ENCODE measurements at places on chromosomes 7 and 10. TPM values are rescaled to one million over a fixed set of nuclear protein-coding genes. Genes with fewer than 3 reads are reported as not detected.

DNA sequence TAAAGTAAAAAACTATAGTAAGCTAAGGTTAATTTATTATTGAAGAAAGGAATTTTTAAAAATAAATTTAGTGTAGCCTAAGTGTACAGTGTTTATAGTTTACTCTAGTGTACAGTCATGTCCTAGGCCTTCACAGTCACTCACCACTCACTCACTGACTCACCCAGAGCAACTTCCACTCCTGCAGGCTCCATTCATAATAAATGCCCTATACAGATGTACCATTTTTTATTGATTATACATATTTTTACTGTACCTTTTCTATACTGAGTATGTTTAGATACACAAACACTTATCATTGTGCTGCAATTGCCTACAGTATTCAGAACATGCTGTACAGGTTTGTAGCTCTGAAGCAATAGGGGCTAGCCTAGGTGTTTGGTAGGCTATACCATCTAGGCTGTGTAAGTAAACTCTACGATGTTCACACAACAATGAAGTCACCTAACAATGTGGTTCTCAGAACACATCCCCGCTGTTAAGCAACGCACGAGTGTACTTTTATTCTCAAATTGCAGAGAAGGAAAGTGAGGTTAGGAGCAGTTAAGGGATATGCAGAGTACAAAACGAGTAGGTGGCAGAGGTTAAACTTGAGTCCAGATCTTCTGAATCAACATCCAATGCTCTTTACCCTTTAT is 38.9 kb upstream of the PLCE1 start:
- H3K36me3 ChIP-seq = no peaks in the 10 kb centered on the region
- H3K4me1 ChIP-seq = peaks cover 5% of the 10 kb centered on the region
- no peak overlapping the region for H3K4me3 ChIP-seq
- H3K27me3 ChIP-seq = no peaks in the 10 kb centered on the region

GRCh38 chr10:111656066-111656465 is 527.5 kb downstream of the GPAM start:
- no peaks in the 10 kb centered on the region for H3K27me3 ChIP-seq
- H3K4me3 ChIP-seq = no peak overlapping the region
- DNase-seq = no peak
- no peak overlapping the region for H3K27ac ChIP-seq
- H3K36me3 ChIP-seq = no peaks in the 10 kb centered on the region
- H3K4me1 ChIP-seq = no peaks in the 10 kb centered on the region

DNA sequence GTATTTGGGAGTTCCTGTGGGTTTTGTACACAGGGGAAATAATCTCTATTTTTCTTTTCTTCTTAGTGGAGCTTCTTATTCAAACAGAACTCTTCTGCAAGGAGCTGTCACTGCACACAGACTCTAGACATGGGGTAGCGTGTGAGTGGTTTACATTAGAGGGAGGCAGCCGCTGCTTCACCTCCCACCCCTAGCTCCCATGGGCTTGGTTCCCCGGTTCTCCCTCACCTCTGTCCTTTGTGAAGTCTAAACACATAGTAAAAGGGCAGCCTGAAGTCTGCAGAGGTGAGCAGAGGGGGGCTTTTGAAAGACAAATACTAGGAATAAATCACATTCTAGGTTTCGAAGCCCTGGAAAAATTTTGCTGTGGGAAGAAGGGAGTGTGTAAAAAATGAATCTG is 5.5 kb downstream of the ASB4 start:
- DNase-seq = no peak
- peaks cover 4% of the 10 kb centered on the region for H3K27me3 ChIP-seq
- H3K36me3 ChIP-seq = no peaks in the 10 kb centered on the region
- no peak overlapping the region for H3K27ac ChIP-seq
- H3K4me3 ChIP-seq = no peak overlapping the region

GRCh38 chr7:92421676-92422435 is 25.4 kb upstream of the GATAD1 start:
- H3K36me3 ChIP-seq = no peaks in the 10 kb centered on the region
- no peaks in the 10 kb centered on the region for H3K27me3 ChIP-seq
- no peak overlapping the region for H3K4me3 ChIP-seq

DNA sequence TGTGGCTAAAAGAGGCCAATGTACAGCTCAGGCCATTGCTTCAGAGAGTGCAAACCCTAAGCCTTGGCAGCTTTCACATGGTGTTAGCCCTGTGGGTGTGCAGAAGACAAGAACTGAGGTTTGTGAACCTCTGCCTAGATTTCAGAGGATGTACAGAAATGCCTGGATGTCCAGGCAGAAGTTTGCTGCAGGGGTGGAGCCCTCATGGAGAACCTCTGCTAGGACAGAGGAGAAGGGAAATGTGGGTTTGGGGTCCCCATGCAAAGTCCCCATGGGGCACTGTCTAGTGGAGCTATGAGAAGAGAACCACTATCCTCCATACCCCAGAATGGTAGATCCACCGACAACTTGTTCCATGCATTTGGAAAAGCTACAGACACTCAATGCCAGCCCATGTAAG is 12.4 kb downstream of the SORCS1 start:
- H3K27ac ChIP-seq = no peak overlapping the region
- no peak overlapping the region for H3K4me3 ChIP-seq
- H3K36me3 ChIP-seq = no peaks in the 10 kb centered on the region
- no peaks in the 10 kb centered on the region for H3K4me1 ChIP-seq

TMEM213 gene
- not detected for total RNA-seq

GRCh38 chr10:29028486-29028885 is 260.4 kb upstream of the LYZL1 start:
- DNase-seq = no peak
- H3K36me3 ChIP-seq = no peaks in the 10 kb centered on the region
- H3K27me3 ChIP-seq = peaks cover 35% of the 10 kb centered on the region
- peaks cover 3% of the 10 kb centered on the region for H3K4me1 ChIP-seq
- no peak overlapping the region for H3K27ac ChIP-seq
- H3K4me3 ChIP-seq = no peak overlapping the region

GRCh38 chr7:34220506-34221185 is 315.3 kb downstream of the BMPER start:
- no peaks in the 10 kb centered on the region for H3K4me1 ChIP-seq
- no peak overlapping the region for H3K27ac ChIP-seq
- DNase-seq = no peak
- H3K4me3 ChIP-seq = no peak overlapping the region
- H3K36me3 ChIP-seq = no peaks in the 10 kb centered on the region
- peaks cover 20% of the 10 kb centered on the region for H3K27me3 ChIP-seq

RSPH10B2 gene
- total RNA-seq = under 0.01 TPM

DNA sequence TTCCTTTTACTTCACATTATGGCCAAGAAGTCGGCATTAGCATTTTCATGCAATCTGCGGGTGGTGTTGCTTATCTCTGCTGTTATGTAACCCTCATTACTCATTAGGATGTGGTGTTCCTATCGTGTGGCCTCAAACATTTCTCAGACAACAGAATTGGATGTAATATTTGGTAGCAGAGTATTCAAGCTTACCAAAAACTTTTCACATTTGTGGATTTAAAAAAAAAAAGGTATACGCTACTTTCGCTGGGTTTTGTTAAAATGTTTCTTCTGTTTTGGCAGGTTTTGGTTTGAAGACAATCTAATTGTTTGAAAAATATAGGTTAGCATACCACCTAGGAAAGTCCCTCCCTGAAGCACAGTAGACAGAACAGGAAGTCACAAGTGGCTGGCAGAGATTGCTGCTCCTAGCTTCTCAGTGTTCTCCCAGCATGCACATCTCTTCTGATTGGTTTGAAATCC is 128.8 kb downstream of the GATA3 start:
- no peak for DNase-seq
- no peaks in the 10 kb centered on the region for H3K27me3 ChIP-seq
- no peak overlapping the region for H3K4me3 ChIP-seq
- H3K4me1 ChIP-seq = no peaks in the 10 kb centered on the region
- no peak overlapping the region for H3K27ac ChIP-seq
- H3K36me3 ChIP-seq = no peaks in the 10 kb centered on the region

DNA sequence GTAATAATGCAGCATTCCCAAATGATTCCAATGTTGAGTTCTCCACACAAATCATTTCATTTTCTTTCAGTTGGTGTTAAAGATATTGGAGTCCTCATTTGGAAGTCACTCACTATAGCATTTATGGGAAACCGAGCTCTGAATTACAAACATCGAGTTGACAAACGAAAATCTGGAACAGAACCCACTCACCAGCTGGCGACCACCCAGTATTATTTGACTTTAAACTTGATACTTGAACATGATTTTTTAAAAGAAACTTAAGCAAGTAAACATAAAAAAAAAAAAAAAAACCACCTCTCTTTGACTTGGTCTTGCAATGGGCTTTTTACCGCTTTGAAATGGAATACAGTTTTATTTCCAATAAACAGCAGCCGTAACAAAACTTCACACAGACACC is 576.6 kb upstream of the C7orf33 start:
- H3K36me3 ChIP-seq = no peaks in the 10 kb centered on the region
- DNase-seq = no peak
- H3K4me1 ChIP-seq = no peaks in the 10 kb centered on the region
- no peaks in the 10 kb centered on the region for H3K27me3 ChIP-seq

DNA sequence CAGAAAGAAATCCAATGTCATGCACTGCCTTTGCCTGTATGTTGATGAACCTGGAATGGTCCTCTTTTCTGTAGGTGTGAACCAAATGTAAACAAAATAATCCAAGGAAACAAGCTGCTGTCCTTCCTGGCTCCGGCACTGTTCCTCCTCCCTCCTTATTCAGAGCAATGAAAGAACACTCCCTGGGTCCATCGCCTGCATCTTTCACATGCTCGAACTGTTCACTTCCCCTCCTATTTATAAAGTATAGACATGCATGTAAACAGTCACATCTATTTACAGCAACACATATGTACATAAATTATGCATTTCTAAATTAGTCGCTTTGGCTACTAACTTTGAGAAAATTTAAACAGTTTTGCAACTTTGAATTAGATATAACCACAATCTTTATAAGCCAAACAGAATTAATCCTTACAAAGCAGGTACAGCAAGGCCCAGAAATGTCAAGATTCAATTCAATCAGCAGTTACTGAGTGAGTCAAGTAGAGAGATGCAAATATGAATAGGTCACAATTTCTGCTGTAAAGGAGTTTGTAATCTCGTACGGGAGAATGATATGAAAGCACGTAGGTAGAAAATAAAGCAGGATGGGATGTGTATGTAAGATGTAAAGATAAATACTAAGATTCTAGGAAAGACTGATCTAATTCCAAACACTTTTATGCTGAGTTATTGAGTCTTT is 162.6 kb downstream of the PIP4K2A start:
- no peak overlapping the region for H3K4me3 ChIP-seq
- no peak overlapping the region for H3K27ac ChIP-seq
- peaks cover 6% of the 10 kb centered on the region for H3K36me3 ChIP-seq

DNA sequence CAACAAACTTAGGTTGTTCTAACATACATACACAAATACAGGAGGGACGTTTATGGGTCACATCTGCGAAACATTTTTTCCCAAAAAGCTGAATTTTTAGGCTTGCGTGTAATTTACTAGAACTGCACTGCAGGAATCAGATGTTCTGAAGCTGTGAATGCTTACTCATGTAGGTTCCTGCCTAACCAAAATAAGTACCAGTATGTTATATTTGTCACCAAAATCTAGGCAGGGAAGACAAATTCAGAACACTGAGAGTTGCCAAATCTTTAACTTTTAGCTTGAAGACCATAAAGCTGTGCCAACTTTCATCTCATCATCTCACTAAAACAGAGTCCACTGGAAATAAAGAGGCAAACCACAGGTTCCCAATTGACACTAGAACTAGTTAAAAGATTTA is 5.7 kb downstream of the UBE2H start:
- H3K27me3 ChIP-seq = no peaks in the 10 kb centered on the region
- peak overlapping the region; percentile 87 for H3K27ac ChIP-seq
- peaks cover 4% of the 10 kb centered on the region for H3K36me3 ChIP-seq
- H3K4me3 ChIP-seq = no peak overlapping the region

DNA sequence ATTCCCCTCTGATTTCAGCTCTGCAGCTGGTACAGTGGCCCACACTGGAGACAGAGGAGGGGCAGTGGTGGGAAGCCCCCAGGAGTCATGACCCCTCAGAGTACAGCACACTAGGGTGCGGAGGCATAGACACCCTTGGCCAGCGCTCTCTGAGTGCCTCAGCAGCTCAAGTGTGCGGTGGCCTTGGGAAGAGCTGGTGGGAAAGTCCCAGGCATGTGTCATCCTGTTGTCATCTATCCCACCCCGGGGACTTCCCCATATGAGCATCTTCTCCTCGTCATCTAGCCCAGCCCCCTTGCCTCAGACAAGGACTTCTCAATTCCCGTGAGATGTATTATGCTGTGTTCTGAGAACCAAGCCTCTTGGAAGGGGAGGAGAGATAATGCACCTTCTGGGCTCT is 15.6 kb upstream of the PPIF start:
- H3K27ac ChIP-seq = peak overlapping the region; percentile 85
- no peak overlapping the region for H3K4me3 ChIP-seq
- H3K4me1 ChIP-seq = peaks cover 20% of the 10 kb centered on the region
- no peaks in the 10 kb centered on the region for H3K27me3 ChIP-seq

GRCh38 chr10:14416308-14416700 is 85.6 kb upstream of the FRMD4A start:
- no peak for DNase-seq
- H3K4me3 ChIP-seq = no peak overlapping the region
- H3K27ac ChIP-seq = peak overlapping the region; percentile 80
- peaks cover 20% of the 10 kb centered on the region for H3K4me1 ChIP-seq
- no peaks in the 10 kb centered on the region for H3K36me3 ChIP-seq
- no peaks in the 10 kb centered on the region for H3K27me3 ChIP-seq

DNA sequence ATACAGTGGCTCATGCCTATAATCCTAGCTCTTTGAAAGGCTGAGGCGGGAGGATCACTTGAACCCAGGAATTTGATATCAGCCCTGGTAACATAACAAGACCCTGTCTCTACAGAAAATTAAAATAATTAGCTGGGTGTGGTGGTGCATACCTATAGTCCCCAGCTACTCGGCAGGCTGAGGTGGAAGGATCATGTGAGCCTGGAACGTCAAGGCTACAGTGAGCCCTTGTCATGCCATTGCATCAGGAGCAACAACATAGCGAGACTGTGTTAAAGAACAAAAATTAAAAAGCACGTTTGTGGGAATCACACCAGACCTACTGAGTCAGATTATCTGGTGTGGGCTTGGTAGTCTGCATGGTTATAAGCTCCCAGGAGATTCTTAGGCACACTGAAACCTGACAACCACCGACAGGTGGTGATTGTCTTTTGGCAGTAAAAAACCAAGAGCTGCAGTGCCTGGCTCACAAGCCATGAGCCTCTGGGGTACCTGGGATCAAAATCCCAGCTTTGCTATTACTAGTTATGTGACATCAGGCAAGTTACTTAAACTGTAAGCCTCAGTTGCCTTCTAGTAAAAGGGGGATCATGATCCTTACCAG is 146.9 kb downstream of the SND1 start:
- no peaks in the 10 kb centered on the region for H3K27me3 ChIP-seq
- peaks cover 4% of the 10 kb centered on the region for H3K36me3 ChIP-seq
- no peak for DNase-seq
- no peak overlapping the region for H3K4me3 ChIP-seq
- no peak overlapping the region for H3K27ac ChIP-seq

GRCh38 chr7:96952974-96953391 is 52.4 kb upstream of the DLX6 start:
- DNase-seq = no peak
- no peak overlapping the region for H3K4me3 ChIP-seq
- H3K4me1 ChIP-seq = peaks cover 41% of the 10 kb centered on the region
- H3K36me3 ChIP-seq = no peaks in the 10 kb centered on the region

GRCh38 chr7:37117292-37117691 is 331.4 kb downstream of the ELMO1 start:
- no peak overlapping the region for H3K27ac ChIP-seq
- no peaks in the 10 kb centered on the region for H3K36me3 ChIP-seq
- H3K27me3 ChIP-seq = no peaks in the 10 kb centered on the region
- no peaks in the 10 kb centered on the region for H3K4me1 ChIP-seq

GRCh38 chr10:32419615-32420014 is 26.3 kb upstream of the CCDC7 start:
- no peaks in the 10 kb centered on the region for H3K27me3 ChIP-seq
- H3K27ac ChIP-seq = no peak overlapping the region
- DNase-seq = no peak
- H3K4me3 ChIP-seq = no peak overlapping the region
- peaks cover 11% of the 10 kb centered on the region for H3K4me1 ChIP-seq

MMD2 gene
- not detected for total RNA-seq

Measured in osteoblast (primary cell).